ENCODE measurements at places on chromosomes 7 and 10.
A peak's percentile ranks its signal among the peaks of the same experiment; 100 is the strongest.

GRCh38 chr10:102951316-102951715 lies 33.2 kb downstream of the CNNM2 start:
- no peak for DNase-seq

DNA sequence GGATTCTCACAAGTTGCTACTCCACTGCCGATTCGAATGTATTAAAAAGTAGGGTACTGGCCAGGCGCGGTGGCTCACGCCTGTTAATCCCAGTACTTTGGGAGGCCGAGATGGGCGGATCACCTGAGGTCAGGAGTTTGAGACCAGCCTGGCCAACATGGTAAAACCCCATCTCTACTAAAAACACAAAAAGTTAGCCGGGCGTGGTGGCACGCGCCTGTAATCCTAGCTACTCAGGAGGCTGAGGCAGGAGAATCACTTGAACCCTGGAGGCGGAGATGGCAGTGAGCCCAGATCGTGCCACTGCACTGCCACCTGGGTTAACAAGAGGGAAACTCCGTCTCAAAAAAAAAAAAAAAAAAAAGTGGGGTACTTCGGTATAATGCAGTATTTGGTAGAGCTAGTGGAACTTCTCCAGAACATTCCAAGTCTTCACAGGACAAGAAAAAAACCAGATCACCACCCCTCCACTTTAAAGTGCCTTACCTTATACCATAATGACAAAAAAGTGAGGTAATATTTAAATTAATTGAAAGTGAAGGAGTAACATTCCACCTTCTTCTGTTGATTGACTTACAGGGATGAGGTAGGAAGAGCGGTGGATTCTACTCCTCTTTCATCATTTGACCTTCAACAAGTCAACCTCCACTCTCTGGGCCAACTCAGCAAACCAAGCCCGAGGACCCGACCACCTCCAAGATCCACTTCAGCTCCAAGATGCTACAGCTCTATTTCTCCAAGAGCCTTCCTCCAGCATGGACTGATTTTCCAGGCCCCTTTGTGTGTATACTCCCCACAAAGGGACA lies 2.0 kb downstream of the BAZ1B start:
- no peak for DNase-seq

GRCh38 chr7:28782362-28782761 lies 175.8 kb downstream of the TRIL start:
- no peak for DNase-seq

DNA sequence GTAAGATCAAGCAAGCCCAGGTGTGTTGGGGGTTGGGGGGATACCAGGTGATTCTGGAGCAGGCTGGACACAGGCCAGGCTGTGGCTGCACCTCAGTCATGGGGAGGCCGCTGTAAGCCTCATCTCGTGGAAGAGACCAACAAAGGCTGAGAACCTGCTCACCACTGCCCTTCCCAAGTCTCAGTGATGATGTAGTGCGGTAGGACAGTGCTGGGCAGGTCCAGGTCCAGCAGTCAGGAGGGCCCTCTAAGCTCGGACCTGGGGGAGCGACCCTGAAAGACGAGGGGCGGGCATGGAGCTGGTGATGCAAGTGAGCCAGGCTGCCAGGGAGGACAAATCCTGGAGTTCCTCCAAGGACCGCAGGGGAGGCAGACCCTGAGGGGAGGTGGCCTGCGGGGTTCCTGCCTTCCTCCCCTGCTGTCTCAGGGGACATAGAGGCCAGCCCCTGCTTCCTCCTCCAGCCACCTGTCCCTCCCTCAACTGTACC lies 3.3 kb upstream of the PWWP2B start:
- no peak for DNase-seq

DNA sequence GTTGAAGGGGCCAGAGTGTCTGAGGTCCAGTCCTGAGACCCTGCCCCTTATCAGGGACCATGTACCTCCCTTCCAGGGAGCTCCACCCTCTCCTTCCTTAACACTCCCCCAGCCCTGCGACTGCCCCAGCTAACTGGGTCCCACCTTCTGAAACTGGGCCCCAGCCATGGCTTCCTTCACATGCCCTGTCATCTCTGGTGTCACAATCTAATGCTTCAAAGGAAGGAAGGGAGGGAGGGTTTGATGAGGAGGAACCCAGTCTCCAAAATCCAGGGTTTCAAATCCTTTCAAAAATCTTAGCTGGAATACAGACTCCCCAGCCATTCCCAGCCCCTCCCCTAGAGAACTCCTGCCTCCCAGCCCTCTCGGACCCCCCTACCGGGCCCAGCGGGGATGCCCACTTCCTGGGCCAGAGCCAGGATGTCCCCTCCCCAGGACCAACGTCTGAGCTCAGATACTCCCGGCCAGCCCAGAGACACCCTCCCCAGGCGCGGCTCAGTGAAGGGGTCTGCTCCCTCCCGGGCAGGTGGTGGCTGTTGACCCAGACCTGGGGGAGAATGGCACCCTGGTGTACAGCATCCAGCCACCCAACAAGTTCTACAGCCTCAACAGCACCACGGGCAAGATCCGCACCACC lies 18.0 kb downstream of the C10orf105 start:
- no peak for DNase-seq

DNA sequence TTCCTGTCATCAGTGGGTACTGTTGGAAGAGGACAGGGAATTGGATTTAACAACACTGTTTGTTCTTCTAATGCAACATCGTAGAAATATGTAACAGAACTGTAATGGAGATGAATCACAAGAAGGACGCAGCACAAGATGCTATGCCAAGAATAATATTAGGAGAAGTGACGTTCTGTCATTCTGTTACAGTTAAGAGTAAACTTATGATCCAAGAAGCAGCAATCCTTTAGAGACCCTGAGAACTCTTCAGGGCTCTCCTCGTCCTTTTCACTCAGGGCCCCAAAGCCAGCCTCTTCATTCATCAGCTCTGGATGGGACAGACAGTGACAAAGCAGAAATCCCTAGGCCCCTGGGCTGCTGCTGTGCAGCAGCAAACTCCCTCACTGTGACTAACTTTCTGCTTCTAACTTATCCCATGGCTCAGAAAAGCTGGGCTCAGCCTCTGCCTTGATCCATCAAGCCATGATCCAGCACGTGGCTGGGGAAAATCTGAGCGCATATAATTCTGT lies 8.7 kb upstream of the IL6 start:
- no peak for DNase-seq

DNA sequence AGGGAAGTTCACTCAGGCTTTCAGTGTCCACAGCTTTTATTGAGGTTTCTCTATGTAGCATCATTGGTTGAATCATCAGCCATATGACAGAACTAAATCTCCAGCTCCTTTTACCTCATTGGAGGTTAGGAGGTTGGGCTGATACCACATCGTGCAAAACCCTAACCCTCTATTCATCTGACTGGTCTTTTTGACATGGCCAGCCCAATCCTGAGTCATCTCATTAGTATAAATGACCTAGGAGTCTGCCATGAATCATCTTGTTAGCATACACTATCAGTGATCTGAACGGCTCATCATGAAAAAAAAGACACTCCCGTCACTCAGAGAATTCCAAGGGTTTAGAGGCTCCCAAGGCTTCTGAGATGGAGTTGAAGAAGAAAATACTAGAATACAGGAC lies 669.8 kb upstream of the POT1 start:
- DNase-seq: no peak

DNA sequence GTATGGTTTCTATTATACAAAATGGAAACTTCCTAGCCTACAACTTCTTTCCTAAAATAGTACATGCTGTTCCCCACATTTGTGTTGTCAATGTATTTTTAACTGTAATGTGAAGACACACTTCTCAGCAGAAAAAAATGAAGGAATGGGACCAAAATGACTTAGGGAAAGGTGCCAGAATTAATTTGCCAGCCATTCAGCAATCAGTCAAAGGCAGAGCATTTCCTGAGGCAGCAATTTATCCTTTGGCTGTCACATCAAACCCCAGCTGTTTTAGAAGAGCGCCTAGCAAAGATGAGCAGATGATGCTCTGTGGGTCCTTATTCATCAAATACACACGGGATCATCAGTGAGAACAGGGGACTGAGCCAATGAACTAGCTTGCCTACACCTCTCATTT lies 592.5 kb downstream of the KCNMA1 start:
- DNase-seq: no peak

- DNase-seq: no peak
These were observed 46.8 kb downstream of the BAIAP2L1 start for GRCh38 chr7:98354052-98354451.

DNA sequence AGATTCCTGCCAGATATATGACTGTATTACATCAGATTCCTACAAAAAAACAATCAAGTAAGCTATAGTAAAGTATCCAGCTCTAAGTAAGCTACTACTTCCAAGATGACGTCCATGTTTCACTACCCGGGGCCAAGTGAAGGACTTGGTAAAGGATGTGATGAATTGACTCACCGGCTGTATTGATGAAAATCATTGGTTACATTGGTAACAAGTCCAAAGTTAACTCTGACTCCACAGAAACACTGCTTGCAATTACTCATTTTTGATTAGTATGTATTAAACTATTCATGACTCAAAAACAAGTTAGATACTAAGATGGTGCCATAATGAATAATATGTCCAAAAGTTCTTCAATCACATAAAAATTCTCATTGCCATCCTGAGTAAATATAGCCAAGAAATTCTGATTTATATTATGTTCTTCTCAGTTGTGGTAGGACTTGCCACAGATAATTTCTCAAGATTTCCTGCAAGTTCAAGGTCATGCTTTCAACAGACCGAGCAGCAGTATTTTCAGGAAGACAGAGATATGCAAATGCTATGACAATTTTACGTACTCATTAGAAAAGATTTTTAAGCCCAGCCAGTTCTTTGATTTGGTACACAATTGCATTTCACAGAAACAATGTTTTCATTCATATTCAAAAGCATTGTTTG lies 12.6 kb upstream of the DNAJC1 start:
- DNase-seq: no peak

DNA sequence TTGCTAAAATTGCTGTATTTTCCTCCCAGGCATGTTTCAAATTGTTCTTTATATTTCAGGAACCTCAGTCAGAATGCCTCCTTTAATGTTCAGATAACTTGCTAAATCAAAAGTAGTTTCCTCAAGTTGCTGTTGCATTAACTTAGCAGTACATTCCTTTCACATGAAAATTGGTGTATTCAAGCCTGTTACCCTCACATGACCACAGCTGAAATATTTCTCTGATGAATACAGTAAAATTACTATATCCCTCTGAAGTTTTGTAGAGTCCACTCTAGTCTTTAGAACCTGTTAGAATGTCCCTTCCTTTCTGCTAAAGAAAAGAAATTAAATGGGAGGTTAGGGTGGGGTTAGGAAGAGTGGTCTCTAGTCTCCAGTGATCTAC lies 24.5 kb upstream of the C1GALT1 start:
- no peak for DNase-seq

- DNase-seq: no peak
These were observed 242.7 kb downstream of the FOXP2 start for GRCh38 chr7:114657279-114657678.

- DNase-seq: no peak
These were observed 3.5 kb downstream of the GSTO1 start for GRCh38 chr10:104258209-104258608.

DNA sequence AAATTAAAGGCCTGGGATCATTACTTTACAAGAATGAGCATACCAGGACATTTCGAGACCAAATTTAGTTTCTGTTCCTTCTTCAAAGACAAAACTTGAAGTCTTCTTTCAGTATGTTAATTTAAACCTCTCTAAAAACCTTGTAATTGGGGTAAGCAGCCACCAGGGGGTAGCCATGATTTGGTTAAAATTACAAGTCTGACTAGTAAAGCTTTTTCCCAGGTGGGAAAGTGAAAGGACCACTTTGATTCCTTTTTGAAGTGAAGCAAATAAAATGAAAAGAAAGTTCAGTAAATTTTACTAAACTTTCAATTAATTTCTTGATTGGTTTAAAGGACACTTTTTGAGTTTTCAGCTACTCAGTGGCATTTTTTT lies 294.3 kb downstream of the BBS9 start:
- peak; percentile 67 for DNase-seq

- no peak for DNase-seq
These were observed 46.5 kb downstream of the TFEC start for GRCh38 chr7:115984105-115984504.

Measured in H1 (cell line).